Activated naive CD8-positive, alpha-beta T cell treated with anti-CD3 and anti-CD28 coated beads, Interleukin-2, amount 10 ng/mL, durations not matched to agents 7 days and 5 days (primary cell): ENCODE measurements at places on chromosomes 4 and X. TPM values are rescaled to one million over a fixed set of nuclear protein-coding genes. Genes with fewer than 3 reads are reported as not detected.

- H3K27me3 ChIP-seq = peaks cover 36% of the 10 kb centered on the region
- no peaks in the 10 kb centered on the region for H3K36me3 ChIP-seq
- H3K4me3 ChIP-seq = no peak within 1 kb of the TSS
- no peaks in the 10 kb centered on the region for H3K4me1 ChIP-seq
- DNase-seq = no peak
Observed at GRCh38 chrX:108736509-108737479, at the start of gene IRS4. Gene IRS4, minus strand, starts transcription at chrX:108736563.

GRCh38 chr4:81609844-81610243, 138.1 kb upstream of the RASGEF1B start:
- no peak overlapping the region for H3K4me3 ChIP-seq
- no peaks in the 10 kb centered on the region for H3K27me3 ChIP-seq
- no peaks in the 10 kb centered on the region for H3K36me3 ChIP-seq
- H3K27ac ChIP-seq = no peak overlapping the region

DNA sequence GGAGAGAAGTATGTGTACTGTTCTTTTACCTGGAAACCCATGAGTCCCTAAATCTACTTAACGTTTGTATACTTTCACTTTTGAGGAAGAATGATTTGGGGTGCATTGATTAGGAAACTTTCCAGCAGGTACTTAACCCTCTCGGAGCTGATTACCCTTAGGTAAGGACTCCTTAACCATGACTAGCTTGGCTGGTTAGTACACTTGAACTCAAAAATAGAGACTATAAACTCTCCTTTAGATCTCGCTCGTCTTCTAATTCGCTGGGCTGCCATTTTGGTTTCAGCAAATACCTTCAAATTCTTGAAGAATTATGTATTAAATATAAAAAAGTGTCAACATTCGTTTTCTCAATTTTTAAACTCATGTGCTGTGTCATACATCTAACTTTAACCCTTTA, 2.0 kb downstream of the USP9X start:
- H3K27me3 ChIP-seq = no peaks in the 10 kb centered on the region
- DNase-seq = no peak
- H3K4me3 ChIP-seq = peak overlapping the region; percentile 88
- peaks cover 19% of the 10 kb centered on the region for H3K4me1 ChIP-seq
- H3K36me3 ChIP-seq = peaks cover 4% of the 10 kb centered on the region

DNA sequence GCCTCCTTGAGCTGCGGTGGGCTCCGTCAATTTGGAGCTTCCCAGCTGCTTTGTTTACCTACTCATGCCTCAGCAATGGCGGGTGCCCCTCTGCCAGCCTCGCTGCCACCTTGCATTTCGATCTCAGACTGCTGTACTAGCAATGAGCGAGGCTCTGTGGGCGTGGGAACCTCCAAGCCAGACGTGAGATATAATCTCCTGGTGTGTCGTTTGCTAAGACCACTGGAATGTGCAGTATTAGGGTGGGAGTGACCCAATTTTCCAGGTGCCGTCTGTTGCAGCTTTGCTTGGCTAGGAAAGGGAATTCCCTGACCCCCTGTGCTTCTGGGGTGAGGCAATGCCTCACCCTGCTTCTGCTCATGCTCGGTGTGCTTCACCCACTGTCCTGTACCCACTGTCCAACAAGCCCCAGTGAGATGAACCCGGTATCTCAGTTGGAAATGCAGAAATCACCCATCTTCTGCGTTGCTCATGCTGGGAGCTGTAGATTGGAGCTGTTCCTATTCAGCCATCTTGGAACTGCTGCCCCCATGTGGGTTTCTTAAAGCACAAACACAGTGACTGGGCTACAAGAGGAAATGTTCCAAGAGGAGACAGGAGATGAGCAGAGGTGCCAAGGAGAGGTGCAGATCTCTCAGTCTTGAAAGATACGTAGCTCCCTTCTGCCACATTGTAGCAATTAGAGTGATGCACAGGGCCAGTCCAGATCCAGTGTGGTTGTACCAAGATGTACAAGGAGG, 193.0 kb upstream of the IGFBP7 start:
- no peak for DNase-seq
- H3K27me3 ChIP-seq = no peaks in the 10 kb centered on the region
- no peaks in the 10 kb centered on the region for H3K36me3 ChIP-seq
- H3K4me3 ChIP-seq = no peak overlapping the region

The DRD5 gene
- total RNA-seq = not detected

GRCh38 chrX:103999234-103999633, 14.3 kb downstream of the H2BW1 start:
- H3K36me3 ChIP-seq = no peaks in the 10 kb centered on the region
- H3K4me3 ChIP-seq = no peak overlapping the region
- DNase-seq = no peak
- H3K4me1 ChIP-seq = peaks cover 2% of the 10 kb centered on the region

- H3K4me1 ChIP-seq = peaks cover 24% of the 10 kb centered on the region
- no peak for DNase-seq
- H3K4me3 ChIP-seq = peak overlapping the region; percentile 53
- H3K27me3 ChIP-seq = peaks cover 2% of the 10 kb centered on the region
Observed at GRCh38 chr4:153651116-153651515, 33.0 kb upstream of the TLR2 start.

DNA sequence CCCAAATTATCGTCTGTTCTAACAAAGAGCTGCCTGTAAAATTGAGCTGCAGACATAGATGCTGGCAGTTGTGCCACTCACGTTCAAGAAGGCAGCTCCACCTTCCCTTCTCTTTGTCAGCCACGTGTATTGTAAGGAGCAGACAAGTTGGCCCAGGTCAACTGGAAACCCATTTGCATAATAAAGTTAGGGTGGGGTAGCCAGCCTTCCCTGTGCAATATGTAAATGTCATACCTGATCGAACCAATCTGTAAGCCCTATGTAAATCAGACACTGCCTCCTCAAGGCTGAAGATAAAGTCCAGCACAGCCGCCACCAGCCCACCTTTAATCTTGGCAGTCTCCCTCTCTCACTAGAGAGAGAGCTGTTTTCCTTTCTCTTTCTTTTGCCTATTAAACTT, 117.2 kb downstream of the TMEM144 start:
- no peaks in the 10 kb centered on the region for H3K4me1 ChIP-seq
- no peak overlapping the region for H3K4me3 ChIP-seq
- no peaks in the 10 kb centered on the region for H3K36me3 ChIP-seq
- no peaks in the 10 kb centered on the region for H3K27me3 ChIP-seq

The MAGEC1 gene
- total RNA-seq = not detected

DNA sequence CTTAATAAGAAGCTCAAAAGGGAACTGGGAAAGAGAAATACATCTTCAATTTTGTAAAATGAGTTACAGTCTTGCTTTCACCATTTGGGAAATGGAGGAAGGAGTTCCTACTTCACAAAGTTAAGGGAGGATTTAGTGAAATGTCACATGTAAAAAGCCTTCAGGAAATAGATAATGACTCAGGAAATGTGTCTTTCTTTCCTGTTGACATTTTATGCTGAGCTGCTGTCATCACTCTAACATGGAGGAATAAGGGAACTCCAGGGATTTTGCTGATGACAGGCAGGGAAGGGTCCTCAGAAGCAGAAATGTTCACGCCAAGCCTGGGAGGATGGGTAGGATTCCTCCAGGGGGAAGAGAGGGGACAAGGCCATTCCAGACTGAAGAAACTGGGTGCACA, 251.1 kb downstream of the USP46 start:
- H3K4me3 ChIP-seq = no peak overlapping the region
- no peak overlapping the region for H3K27ac ChIP-seq
- H3K4me1 ChIP-seq = no peaks in the 10 kb centered on the region
- no peak for DNase-seq
- H3K27me3 ChIP-seq = peaks cover 2% of the 10 kb centered on the region
- no peaks in the 10 kb centered on the region for H3K36me3 ChIP-seq

- no peak overlapping the region for H3K4me3 ChIP-seq
- DNase-seq = no peak
- H3K27ac ChIP-seq = no peak overlapping the region
- peaks cover 4% of the 10 kb centered on the region for H3K36me3 ChIP-seq
- peaks cover 9% of the 10 kb centered on the region for H3K4me1 ChIP-seq
Observed at GRCh38 chr4:139808808-139809756, 143.5 kb downstream of the MGST2 start.

- no peak overlapping the region for H3K27ac ChIP-seq
- DNase-seq = no peak
- peaks cover 3% of the 10 kb centered on the region for H3K4me1 ChIP-seq
Observed at GRCh38 chrX:39577206-39577984, 520.4 kb downstream of the BCOR start.

DNA sequence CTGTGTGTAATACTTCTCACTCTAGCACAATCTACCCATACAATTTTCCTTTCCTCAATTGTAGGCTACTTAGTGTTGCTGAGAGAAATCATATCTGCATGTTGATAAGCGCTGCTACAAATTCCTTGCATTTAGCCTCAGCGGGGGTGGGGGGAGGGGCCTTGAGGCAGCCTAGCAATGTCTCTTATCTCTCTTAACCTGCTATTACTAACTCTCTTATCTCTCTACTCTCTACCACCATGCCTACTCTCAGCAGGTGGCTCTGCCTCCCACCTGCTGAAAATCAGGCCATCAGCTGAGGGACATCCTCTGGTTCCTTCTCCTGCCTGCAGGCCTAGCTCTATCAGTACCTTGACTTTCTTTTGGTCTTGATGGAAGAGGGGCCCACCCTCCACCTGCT, 98.9 kb downstream of the GPR82 start:
- peaks cover 22% of the 10 kb centered on the region for H3K36me3 ChIP-seq
- no peak for DNase-seq
- no peaks in the 10 kb centered on the region for H3K4me1 ChIP-seq
- no peaks in the 10 kb centered on the region for H3K27me3 ChIP-seq
- H3K4me3 ChIP-seq = no peak overlapping the region

- no peaks in the 10 kb centered on the region for H3K36me3 ChIP-seq
- peaks cover under 1% of the 10 kb centered on the region for H3K27me3 ChIP-seq
- H3K4me3 ChIP-seq = no peak overlapping the region
- H3K27ac ChIP-seq = no peak overlapping the region
- no peak for DNase-seq
- peaks cover 2% of the 10 kb centered on the region for H3K4me1 ChIP-seq
Observed at GRCh38 chrX:53255738-53256191, 25.6 kb downstream of the IQSEC2 start.

- no peak for DNase-seq
- peaks cover 4% of the 10 kb centered on the region for H3K27me3 ChIP-seq
- no peaks in the 10 kb centered on the region for H3K36me3 ChIP-seq
- no peaks in the 10 kb centered on the region for H3K4me1 ChIP-seq
- no peak overlapping the region for H3K4me3 ChIP-seq
Observed at GRCh38 chr4:169314906-169315305, 44.1 kb upstream of the SH3RF1 start.

DNA sequence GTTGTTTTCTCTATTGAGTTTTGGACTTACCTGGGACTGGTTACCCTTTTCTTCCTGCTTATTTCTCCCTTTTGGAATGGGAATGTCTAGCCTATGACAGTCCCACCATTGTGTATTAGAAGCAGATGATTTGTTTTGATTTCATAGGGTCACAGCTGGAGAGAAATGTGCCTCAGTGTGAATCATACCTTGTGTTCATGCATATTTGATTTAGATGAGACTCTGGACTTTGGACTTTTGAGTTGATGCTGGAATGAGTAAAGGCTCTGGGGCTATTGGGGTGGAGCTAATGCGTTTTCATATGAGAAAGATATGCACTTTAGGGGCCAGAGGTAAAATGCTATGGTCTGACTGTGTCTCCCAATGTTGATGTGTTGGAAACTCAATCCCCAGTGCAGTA, 30.5 kb upstream of the TEX13C start:
- DNase-seq = no peak
- no peak overlapping the region for H3K4me3 ChIP-seq
- H3K36me3 ChIP-seq = no peaks in the 10 kb centered on the region

- peaks cover 6% of the 10 kb centered on the region for H3K4me1 ChIP-seq
- H3K4me3 ChIP-seq = no peak overlapping the region
- no peak overlapping the region for H3K27ac ChIP-seq
Observed at GRCh38 chr4:168710353-168710946, 213.6 kb downstream of the PALLD start.

The SGMS2 gene
- not detected for total RNA-seq

The TLR6 gene
- 4.8 TPM for total RNA-seq

The EDNRA gene
- not detected for total RNA-seq

DNA sequence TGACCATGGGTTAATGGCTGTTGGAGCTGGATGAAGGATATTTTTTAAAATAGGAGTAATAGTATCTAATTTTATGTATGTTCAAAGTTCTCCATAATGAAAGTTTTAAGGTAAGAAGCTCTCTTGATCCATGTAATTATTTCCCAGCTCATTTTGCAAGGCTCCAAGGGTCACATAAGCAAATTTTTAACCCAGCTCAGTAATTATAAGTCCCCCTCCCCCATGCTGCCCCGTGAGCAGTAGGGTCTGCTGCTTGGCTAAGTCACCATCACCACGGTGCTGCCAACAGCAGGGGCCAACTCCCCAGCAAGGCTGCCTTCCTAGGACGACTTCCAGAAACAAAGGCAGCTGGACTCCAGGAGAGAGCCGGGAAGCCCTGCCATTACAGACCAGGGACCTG, 340.0 kb downstream of the FBXW7 start:
- H3K4me1 ChIP-seq = no peaks in the 10 kb centered on the region
- no peak for DNase-seq
- no peaks in the 10 kb centered on the region for H3K27me3 ChIP-seq

The CT47B1 gene
- total RNA-seq = not detected

- no peak overlapping the region for H3K27ac ChIP-seq
- no peaks in the 10 kb centered on the region for H3K36me3 ChIP-seq
- H3K4me1 ChIP-seq = peaks cover 26% of the 10 kb centered on the region
- peak overlapping the region; percentile 78 for H3K4me3 ChIP-seq
- DNase-seq = peak; percentile 57
Observed at GRCh38 chrX:40008791-40009461, 88.8 kb downstream of the BCOR start.

- no peaks in the 10 kb centered on the region for H3K27me3 ChIP-seq
- peaks cover 3% of the 10 kb centered on the region for H3K4me1 ChIP-seq
- DNase-seq = no peak
Observed at GRCh38 chr4:81424816-81425755, 46.6 kb downstream of the RASGEF1B start.

The NXF3 gene
- total RNA-seq = not detected

GRCh38 chr4:121138039-121138825, 25.9 kb downstream of the TNIP3 start:
- peaks cover 34% of the 10 kb centered on the region for H3K4me1 ChIP-seq
- DNase-seq = no peak
- peak overlapping the region; percentile 44 for H3K4me3 ChIP-seq
- peak overlapping the region; percentile 75 for H3K27ac ChIP-seq
- H3K36me3 ChIP-seq = peaks cover 8% of the 10 kb centered on the region
- no peaks in the 10 kb centered on the region for H3K27me3 ChIP-seq

- no peak overlapping the region for H3K4me3 ChIP-seq
- H3K4me1 ChIP-seq = no peaks in the 10 kb centered on the region
- H3K27ac ChIP-seq = no peak overlapping the region
- no peaks in the 10 kb centered on the region for H3K36me3 ChIP-seq
- DNase-seq = no peak
Observed at GRCh38 chr4:120877021-120877420, 45.5 kb downstream of the PRDM5 start.

The ACTRT1 gene
- not detected for total RNA-seq

GRCh38 chr4:121449416-121449815, 68.6 kb upstream of the QRFPR start:
- peaks cover 18% of the 10 kb centered on the region for H3K27me3 ChIP-seq
- H3K4me3 ChIP-seq = no peak overlapping the region
- no peaks in the 10 kb centered on the region for H3K36me3 ChIP-seq
- no peak for DNase-seq

- no peak overlapping the region for H3K27ac ChIP-seq
- H3K4me3 ChIP-seq = no peak overlapping the region
- peaks cover 7% of the 10 kb centered on the region for H3K27me3 ChIP-seq
- no peak for DNase-seq
- H3K36me3 ChIP-seq = no peaks in the 10 kb centered on the region
Observed at GRCh38 chr4:3017504-3017903, 54.1 kb downstream of the GRK4 start.
